ENCODE measurements at places on chromosomes 2 and 18.

GRCh38 chr2:219521066-219521880, 7.0 kb downstream of the ASIC4 start:
- DNase-seq, result peak; percentile 96

GRCh38 chr2:20623241-20623640, 27.7 kb downstream of the HS1BP3 start:
- no peak for DNase-seq

DNA sequence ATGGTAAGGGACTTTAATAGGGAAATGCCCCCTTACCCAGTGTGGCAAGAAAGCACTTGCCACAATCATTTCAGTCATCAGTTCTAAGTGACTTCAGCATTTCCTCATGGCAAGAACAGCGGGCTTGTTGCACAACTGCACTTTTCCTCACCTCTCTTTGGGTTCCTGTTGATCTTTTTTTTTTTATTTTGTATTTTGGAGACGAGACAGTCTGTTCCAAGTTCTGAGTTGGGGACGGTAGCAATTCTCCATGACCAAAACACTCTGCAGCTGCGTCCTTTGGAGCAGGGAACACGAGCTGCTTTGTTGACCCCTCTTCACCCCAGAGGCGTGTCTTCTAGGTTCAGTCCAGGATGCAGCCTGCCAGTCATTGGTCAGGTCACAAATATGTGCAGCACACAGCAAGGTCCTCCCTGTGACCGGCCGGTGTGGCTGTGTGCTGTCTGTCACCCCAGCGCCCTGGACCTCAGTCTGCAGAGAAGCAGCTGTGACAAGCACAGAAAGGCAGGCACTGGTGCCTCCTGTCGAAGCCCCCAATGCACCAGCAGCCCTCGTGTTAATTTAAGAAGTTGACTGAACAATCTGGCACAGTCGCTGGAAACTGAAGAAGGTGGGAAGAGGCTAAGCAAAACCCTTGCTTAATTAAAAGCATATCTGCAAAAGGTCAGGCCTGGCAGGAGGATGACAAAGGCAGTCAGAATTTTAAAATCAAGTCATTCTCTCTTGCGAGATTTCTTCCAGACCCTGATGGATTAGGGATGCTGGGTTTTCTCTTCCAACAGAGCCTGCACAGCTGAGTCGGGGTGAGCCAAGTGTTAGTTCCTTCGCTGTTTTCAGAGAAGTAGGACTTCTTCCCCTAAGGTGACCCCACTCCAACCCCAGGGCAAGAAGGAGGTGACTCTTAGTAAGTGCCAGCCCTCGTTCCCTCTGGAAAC, 96.7 kb upstream of the COPS8 start:
- DNase-seq, result no peak

- DNase-seq, result no peak
Measured at GRCh38 chr18:58180172-58180571, 136.1 kb downstream of the NEDD4L start.

DNA sequence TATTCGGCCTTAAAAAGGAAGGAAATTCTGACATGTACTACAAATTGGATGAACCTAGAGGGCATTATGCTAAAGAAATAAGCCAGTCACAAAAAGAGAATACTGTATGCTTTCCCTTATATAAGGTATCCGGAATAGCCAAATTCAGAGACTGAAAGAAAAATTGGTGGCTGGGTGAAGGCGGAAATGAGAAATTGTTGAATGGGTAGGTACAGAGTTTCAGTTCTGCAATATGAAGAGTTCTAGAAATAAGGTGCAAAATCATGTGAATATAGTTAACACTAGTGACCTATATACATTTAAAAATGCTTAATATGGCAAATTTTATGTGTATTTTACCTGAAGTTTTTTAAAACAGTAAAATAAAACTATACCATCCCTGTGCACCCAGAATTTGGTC, 43.1 kb downstream of the RMP24 start:
- DNase-seq, result no peak

GRCh38 chr2:144233733-144234541, 286.0 kb downstream of the ZEB2 start:
- no peak for DNase-seq

DNA sequence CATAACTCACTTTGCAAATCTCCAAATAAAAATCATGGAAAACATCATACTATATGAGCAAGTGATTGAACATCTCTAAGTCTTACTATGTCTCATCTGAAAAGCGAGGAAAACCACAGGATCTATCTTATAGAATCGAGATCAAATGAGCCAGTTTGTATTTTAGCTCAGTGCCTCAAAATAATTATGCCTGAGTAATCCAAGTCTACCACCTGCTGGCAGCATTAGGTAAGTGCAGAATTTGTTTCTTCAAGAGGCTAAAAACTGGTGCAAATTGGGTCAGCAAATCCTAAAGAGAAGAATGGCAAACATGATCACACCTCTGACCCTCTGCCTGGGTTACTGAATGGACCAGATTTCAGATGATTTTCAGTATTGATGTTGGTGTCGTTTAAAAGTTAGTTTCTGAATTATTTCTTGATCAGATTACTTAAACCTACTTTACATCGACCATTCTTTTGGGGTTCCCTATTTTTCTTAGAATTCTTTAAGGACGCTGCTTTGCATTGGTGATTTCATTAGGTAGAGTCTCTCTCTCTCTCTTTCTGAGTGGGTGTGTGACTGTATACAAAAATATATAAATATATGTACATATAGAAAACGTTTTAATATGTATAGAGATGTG, 12.7 kb upstream of the FHOD3 start:
- no peak for DNase-seq

DNA sequence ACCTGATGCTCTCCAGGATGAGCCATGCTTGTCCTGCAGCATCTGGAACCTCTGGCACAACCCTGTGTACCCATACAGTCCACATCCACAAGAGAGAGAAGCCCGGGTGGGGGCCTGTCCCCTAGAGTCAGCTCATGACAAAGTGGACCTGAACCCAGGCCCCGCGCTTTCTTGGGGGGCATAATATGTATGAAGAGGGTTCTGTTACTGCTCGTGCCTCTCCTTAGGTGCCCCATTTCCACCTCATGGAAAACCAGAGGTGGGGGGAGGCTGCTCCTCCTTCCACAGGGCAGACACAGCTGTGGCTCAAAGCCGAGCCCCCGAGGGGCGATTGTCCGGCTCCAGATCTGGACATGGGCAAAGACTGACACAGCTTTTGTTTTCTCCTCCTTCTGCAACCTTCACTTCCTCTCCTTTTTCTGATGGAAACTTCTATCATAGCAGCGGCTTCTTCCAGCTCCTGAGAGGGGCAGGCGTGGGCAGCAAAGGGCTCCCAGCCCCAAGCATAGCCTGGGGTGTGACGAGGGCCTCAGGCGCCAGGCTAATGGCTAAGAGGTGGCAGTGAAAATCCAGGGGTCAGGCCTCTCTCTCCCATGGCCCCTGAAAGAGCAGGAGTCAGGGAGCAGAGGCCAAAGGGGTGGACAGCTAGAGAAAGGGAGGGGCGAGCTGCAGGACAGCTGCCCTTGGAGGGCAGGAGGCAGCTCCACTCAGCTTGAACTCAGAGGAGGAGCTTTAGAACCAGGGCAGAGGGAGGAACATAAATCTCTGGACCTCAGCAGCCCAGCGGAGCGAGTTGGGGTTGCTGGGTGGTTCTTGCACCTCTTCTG, 155.5 kb downstream of the ZFP36L2 start:
- no peak for DNase-seq

- no peak for DNase-seq
Measured at GRCh38 chr2:109433926-109434325, 179.8 kb downstream of the SEPTIN10 start.

DNA sequence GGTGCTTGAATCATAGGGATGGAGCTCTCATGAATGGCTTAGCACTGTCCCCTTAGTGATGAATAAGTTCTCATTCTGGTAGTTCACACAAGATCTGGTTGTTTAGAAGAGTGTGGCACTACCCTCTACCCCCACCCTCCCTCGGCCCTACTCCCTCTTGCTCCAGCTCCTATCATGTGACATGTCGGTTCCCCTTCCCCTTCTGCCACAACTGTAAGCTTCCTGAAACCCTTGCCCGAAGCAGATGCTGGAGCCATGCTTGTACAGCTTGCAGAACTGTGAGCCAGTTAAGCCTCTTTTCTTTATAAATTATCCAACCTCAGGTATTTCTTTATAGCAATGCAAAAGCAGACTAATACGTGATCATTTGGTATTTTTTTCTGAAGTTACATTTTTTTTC, 1012.6 kb downstream of the BCL11A start:
- no peak for DNase-seq

- DNase-seq, result no peak
Measured at GRCh38 chr2:240215676-240216051, 75.2 kb upstream of the OTOS start.

DNA sequence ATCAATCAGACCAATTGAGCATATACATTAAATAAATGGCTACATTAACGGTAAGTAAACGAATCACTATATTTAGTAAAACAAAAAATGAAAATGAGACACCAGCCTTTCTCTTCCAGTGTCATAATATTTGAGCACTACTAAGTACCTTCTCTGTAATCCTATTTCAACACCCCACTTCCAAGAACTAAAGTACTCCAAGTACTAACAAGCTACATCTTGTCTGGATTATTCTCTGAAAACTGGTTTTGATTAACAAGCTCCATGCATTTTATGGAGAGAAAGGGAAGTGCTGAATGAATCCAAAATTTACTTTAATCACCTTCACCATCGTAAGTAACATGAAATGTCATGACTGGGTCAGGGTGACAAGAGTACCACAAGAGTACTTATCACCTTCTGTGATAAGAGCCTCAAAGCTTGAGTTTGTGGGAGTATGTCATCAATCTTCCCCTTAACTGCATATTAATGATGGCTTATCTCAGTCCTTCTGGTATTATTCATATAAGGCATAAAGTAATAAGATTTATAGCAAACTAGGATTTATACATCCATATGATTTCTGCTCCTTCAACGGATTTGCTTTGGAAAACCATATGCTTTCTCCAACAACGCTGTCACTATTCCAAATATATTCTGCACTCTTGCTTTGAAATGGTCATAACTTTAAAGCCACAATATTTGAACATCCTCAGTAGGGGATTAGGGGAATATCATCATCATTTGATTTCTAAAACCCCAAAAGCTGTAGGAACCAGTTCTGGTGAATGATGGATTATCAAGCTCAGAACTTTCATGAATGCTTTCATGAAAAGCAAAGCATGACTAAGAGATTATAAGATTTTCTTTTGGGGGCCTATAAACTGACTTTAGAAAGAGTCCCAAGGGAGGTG, 127.0 kb downstream of the ANTXR1 start:
- no peak for DNase-seq

- DNase-seq, result no peak
Measured at GRCh38 chr2:171247741-171248662, 87.3 kb upstream of the TLK1 start.

DNA sequence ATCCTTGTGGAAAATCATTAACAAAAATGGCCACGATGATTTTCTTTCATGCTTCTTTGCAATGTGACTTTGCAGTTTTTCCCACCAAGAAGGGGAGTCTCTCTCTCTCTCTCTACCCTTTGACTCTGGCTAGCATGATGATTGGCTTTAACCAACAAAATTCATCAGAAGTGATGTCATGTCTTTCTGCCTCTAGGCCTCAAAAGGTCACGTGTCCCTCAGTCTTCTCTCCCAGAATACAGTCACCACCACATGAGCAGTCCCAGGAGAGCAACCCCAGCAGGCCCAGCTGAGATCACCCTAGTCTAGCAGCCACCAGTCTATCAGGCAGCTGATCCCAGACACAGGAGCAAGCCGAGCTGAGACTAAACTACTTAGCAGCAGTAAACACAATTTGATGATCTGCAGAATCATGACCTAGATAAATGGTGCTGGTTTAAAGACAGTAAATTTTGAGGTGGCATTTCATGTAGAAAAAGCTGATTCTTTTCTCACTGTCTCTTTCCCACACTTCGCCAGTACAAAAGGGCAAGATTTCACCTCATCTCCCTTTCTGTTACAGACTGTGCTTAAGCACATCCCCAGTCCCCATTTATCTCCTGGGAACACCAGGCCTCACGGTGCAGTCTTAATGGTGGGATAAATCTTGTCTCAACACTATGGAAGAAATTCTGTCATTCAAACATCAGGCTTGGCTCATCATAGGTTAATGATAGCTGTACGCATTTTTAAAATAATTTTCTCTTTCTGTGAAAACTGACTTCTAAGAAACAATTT, 132.7 kb downstream of the SCG2 start:
- no peak for DNase-seq

DNA sequence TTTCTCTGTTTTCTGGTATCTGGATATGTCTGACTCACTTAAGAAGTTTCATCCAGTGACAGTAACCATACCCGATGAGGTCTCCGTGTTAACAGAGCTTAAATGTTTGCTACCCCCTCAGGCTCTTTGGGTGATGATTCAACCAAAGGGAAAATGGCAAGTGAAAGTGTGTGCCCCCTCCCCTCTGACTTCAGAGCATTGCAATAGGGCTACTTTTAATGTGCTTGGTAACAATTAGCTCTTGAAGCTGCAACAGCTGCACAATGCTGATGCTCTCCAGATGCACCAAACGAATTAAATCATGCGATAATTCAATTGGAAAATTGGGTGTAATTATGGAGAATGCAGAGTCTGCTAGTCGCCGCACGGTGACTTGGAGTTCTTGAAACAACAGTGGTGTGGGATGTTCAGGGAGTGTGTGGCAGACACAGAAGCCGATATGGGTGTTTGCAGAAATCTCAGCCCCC, 270.7 kb downstream of the ALK start:
- no peak for DNase-seq

DNA sequence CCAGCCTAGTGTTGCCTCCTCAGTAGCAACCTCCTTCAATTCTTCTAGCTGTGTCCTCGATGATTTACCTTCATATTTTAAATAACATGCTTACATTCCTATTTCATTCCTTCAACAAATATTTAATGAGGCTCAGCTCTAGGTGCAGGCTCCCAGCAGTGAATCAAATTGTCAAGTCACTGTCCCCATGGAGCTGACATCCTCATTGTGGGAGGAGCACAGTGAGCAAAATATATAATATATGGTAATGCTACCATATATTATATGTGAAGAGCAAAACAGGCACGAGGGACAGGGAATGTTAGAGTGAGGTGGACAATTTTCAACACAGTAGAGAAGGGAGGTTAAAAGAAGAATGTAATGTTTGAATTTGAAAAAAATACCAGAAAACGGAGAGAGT, 869.1 kb downstream of the SLC4A3 start:
- DNase-seq, result no peak

GRCh38 chr2:1627628-1628381, 116.5 kb downstream of the PXDN start:
- DNase-seq, result no peak

DNA sequence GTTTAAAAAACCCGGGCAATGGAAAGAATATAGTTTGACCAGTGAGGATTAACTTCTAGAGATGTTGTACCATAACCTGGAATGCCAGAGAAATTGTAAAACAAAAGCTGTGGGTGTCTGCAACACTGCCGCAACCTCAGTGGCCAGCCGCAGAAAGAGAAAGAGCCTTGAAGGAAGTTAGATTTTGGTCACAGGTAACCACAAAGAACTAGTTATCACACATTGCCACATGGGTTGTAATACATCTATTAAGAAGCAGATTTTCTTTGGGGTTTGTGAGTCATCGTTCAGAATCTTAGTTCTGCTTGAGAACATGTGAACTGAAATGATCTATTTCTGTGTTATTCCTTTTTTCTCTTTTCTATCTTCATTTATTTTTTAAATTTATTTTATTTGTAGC, 222.9 kb upstream of the AGAP1 start:
- no peak for DNase-seq

GRCh38 chr2:231462729-231463465, 1.4 kb downstream of the NCL start:
- no peak for DNase-seq

- no peak for DNase-seq
Measured at GRCh38 chr2:229191413-229191812, 79.7 kb downstream of the PID1 start.

Data from D721Med (cell line).